ENCODE measurements at places on chromosomes 16 and 17. TPM values are rescaled to one million over a fixed set of nuclear protein-coding genes. Genes with fewer than 3 reads are reported as not detected.

DNA sequence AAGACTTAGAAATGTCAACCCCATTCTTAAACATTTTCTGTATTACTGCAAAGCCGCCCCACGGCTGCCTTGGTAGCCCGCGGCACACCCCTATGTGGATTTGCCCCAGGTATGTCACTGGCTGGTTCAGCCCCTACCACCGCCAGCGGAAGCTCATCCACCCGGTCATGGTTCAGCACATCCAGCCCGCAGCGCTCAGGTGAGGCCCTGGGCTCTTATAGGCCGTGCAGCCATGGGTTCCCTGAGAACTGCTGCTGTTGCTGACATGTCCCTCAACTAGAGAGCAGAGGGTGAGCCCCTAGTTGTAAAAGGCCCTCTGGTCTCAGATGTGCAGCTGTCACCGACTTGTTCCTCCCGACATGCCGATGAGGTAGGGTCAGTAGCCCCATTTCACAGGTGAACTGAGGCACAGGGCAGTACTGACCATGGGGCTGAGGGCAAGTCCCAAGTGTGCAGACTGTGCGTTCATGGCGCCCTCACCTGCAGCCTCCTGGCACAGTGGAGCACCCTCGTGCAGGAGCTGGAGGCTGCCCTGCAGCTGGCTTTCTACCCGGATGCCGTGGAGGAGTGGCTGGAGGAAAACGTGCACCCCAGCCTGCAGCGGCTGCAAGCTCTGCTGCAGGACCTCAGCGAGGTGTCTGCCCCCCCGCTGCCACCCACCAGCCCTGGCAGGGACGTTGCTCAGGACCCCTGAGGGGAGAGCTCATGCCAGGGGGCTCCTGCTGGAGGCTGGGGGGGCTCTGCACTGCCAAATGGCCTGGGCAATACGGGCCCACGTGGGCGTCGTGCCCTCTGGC is 8.7 kb downstream of the CYBC1 start:
- DNase-seq = no peak

DNA sequence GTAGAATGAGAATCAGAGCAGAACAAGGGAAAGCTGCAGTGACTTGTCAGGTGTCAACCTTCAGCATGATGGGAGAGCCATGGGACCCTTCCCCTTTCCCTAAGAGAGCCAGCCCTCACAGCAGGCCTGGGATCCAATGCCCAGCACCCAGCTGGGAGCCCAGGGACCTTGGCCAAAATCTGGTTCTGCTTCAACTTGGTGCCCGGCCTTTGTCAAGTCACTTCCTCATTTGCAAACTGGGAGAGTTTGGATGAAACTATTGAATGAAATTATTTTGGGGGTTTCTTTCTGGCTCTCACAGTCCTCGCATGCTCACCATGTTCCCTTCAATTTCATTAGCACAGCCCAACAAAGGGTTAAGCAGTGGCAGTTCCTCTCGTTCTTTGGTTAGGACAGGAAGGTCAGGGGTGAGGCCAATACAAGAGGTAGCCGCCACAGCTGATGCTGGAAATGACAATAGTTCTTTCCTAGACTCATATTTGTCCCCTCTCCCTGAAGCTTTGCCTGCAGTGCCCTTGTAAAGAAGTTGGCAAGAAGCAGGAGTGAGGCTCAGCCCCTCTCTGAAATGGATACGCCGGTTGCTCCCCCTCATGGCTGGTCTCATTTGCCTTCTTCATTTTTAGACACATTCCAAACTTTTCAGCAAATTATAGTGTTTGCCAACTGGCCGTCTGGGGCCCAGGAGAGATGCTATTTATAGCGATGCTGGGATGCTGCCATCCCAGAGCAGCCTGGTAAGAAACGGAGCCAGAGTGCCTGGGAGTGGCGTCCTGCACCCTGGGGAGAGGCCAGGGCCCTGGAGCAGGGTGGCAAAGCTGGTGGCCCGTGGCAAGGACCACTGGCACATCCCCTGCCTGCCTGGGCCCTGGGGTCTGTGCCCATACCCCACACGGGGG is 34.5 kb upstream of the MEOX1 start:
- DNase-seq = no peak

DNA sequence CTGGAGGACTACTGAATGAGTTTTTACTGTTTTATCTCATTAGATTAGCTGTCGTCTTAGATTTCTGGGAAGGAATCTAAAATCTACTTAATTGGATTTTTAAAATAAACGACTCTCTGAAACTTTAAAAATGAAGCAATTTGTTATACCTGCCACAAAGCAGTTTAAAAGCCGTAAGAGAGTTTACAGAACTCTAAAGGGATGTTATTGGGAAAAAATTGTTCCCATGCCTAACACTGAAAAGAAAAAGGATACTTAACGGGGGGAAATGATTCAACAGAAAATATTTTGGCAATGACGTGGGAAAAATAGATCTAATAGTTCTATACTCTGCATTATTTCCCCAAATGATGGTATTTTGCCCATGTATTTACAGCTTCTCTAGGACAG is 27.0 kb downstream of the ARHGAP17 start:
- DNase-seq = no peak

ORMDL3 gene
- total RNA-seq = 13.1 TPM

SSTR5 gene
- not detected for total RNA-seq

PDIA2 gene
- total RNA-seq = 0.64 TPM

DNA sequence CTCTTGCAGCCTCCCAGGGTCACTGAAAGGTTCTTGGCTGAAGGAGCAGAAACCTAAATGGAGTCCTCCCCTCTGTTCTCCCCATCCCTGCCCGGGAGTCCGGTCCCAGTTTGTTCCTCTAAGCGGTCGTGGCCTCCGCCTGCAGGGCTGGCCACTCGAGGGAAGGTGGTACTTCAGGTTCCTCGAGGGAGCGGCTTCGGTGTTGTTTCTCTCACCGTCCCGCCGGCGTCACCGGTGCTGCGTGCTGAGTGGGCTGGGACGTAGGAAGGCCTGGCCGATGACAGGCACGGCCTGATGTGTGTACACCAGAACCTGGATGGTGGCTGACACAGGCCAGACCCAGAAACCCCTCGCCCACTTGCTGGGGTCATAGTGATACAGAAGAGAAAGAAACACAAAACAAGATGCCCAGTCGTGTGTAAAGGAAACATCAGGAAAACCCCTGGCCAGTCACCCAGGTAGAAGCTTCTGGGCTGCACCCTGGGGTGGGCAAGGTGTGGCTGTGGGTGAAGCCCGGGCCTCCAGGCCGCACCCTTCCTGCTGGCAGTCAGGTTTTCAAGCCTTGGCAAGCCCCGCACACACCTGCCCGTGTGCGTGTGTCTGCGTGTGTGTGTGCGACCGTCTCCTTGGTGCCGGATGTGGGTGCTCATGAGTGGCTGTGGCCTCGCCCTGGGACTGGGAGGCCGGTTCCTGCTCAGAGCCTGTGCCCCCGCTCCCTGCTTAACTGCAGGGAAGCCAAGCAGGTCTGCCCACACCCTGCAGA is 52.0 kb downstream of the BAIAP2 start:
- DNase-seq = no peak

CA10 gene
- not detected for total RNA-seq

DNA sequence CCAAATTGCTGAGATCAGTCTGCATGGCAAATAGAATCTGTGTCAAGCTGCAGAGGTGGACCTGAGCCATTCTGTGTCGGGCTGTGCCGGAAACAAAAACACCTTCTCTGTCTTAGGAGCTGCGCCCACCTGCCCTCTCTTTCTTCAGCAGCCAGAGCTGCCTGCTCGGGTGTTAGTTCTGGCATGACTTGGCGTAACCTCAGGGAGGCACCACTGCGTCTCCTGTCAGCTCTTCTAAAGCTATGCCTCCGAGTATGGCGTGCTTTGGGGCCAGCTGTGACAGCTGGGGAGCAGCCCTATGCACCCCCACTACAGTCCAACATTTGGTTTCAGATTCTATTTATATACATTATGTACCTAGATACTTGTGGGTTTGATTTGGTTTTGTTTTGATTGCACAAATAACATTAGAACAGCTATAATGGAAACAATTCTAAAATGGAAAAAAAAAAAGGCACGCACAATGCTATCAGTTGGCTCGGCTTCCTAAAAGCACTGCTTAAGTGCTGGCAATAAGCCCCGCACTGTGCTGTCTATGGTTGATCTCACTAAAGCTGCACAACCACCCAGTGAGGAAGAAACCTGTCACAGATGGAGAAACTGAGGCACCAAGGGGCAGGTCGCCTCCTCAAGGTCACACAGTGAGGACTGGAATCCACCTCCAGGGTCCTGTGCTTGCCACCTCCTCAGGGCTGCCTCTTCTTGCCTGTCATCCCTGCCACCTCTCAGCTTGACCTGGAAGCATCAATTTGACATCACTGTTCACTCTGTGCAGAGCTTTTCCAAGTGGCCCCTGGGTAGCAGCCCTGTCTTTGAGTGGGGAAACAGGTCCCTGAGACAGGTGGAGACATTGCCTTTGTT is 18.7 kb upstream of the ADGRG1 start:
- no peak for DNase-seq

- DNase-seq = no peak
These were observed 55.9 kb downstream of the MSI2 start for GRCh38 chr17:57312242-57312641.

CD300LF gene
- not detected for total RNA-seq

- DNase-seq = no peak
These were observed 9.9 kb downstream of the C16orf46 start for GRCh38 chr16:81067166-81067565.

SULT1A4 gene
- 12.8 TPM for total RNA-seq

DNA sequence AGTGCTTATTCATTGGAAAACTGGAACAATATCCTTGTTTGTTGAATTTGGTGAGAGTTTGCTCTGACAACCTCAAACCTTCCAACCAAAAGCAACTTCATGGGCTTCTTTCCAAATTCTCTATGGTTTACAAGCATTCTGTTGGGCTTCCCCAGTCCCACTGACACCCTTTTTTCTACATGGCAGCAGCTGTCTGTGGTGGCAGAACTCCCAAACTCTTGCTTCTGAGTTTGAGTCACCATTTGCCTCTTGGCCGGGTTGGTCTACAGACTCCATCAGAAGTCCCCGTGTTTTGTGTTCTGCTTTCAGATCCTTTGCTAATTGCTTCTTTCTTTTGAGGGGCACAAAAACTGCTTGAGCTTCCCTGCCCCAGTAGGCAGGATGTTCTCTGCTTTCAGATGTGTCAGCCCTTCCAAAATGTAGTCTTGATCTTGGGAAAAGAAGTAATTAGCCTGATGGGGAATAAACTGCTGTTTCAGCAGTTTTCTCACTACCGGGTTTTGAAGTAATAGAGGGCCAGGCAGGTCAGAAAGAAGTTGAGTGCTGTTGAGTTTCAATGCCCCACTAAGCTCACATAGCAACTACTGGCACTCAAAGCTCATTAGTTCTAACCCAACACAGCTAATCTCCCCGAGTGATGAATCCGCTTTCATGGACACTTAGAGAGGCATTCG is 80.7 kb downstream of the HS3ST3A1 start:
- no peak for DNase-seq

DNA sequence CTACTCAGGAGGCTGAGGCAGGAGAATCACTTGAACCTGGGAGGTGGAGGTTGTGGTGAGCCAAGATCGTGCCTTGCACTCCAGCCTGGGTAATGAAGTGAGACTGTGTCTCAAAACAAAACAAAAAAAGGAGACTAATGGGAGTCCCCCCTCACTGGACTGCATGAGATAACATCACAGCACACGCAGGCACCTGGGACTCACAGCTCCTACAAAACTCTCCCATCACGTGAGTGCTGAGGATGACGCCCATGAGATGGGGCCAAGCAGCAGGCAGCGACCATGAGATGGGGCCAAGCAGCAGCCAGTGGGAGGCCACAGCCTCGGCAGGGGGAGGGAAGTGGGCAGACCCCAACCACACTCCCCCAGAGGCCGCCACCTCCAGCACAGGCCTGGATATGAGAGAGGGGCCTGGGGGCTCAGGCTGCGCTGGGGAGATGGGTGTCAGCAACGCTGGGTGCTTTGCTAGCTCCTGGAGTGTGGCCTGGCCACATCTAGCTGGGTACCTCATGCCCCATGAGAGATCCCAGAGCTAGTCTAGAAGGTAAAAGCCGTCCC is 15.4 kb downstream of the DNAAF8 start:
- no peak for DNase-seq

TMEM114 gene
- total RNA-seq = not detected

- DNase-seq = no peak
These were observed 33.2 kb downstream of the IRX6 start for GRCh38 chr16:55357241-55357640.

GRCh38 chr16:82183004-82183397 is 13.0 kb upstream of the MPHOSPH6 start:
- DNase-seq = no peak

OR4D1 gene
- total RNA-seq = not detected

ZNF213 gene
- 4.5 TPM for total RNA-seq

- DNase-seq = no peak
These were observed 6.2 kb upstream of the CBFA2T3 start for GRCh38 chr16:88983165-88983564.

- DNase-seq = no peak
These were observed 8.5 kb downstream of the CSF3 start for GRCh38 chr17:40023590-40024292.

DNA sequence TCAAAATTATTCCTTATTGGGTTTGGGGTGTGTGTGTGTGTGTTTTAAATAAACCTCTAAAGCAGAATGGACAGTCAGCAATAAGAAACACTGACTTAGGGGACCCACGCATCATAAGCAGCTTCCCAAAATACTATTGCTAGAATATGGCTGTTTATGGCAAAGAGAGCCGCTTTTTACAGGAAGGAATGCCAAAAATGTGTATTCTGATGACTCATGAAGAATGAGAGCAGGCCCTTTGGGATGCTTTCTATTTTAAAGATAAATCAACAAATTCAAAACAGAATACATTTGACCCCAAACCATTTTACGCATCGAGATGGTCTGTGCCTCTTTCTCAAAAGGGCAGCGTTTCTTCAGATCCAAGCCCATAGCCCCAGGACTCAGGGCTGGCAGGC is 37.5 kb downstream of the ARHGAP17 start:
- no peak for DNase-seq

All from NCI-H460 (cell line).